CD4-positive, alpha-beta T cell treated with Interleukin-21 for 1 hour (primary cell): ENCODE measurements at places on chromosomes 1 and 21.
A peak's percentile ranks its signal among the peaks of the same experiment; 100 is the strongest.

DNA sequence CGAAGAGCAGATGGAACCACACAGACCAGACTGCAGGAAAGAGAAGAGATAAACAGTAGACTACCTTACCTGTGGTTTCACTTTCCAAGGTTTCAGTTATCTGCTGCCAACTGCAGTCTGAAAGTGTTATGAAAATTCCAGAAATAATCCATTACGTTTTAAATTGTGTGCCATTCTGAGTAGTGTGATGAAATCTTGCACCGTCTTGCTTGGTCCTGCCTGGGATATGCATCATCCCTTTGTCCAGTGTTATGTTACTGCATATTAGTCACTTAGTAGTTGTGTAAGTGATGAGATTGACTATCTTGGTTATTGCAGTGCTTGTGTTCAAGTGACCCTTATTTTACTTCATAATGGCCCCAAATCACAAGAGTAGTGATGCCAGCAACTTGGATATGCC, 33.9 kb downstream of the DNAJC6 start:
- DNase-seq, result no peak

- no peak for DNase-seq
These were observed 80.1 kb upstream of the IVNS1ABP start for GRCh38 chr1:185397183-185397582.

GRCh38 chr1:232440325-232441035, 189.5 kb downstream of the SIPA1L2 start:
- DNase-seq, result no peak

- DNase-seq, result no peak
These were observed 485 bp downstream of the EFNA1 start for GRCh38 chr1:155127967-155128754.

- no peak for DNase-seq
These were observed 63.4 kb upstream of the GRIK3 start for GRCh38 chr1:37097731-37098130.

- no peak for DNase-seq
These were observed 5.9 kb downstream of the BLACAT1 start for GRCh38 chr1:205449750-205450443.

DNA sequence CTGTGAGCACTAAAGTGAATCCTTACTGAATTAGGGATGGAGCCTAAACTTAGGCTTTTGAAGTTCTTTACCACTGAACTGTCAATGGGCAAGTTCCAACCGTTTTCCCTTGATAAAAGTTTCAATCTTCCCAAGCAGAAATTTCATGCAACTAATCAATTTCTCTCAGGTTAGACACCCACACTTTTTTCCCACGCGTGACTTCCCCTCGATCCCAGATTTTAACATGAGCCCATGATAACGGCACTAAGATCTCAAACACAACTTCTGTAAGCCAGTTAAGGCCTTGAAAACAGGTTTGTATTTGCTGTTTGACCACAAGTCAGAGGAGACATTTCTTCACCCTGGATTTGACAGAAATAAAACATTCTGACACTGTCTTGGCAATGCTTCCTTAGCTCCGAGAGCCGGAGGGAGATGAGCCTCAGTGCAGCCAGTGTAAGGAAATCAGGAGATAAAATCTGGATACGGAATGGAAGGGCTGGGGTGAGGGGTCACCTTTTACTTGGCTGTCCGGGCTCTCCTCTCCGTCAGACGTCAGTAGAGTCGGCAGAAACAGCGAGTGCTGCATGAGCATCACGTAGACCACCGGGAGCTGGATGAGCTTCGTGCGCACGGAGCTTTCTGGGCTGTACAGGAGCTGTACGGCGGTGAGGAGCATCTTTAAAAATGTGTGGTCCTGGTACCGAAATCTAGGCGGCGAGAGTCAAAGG, 39.7 kb downstream of the MRAP start:
- DNase-seq, result no peak

GRCh38 chr1:54159733-54160316, 7.0 kb upstream of the CDCP2 start:
- no peak for DNase-seq

GRCh38 chr21:46226920-46227599, 1.5 kb downstream of the LSS start:
- DNase-seq, result no peak

DNA sequence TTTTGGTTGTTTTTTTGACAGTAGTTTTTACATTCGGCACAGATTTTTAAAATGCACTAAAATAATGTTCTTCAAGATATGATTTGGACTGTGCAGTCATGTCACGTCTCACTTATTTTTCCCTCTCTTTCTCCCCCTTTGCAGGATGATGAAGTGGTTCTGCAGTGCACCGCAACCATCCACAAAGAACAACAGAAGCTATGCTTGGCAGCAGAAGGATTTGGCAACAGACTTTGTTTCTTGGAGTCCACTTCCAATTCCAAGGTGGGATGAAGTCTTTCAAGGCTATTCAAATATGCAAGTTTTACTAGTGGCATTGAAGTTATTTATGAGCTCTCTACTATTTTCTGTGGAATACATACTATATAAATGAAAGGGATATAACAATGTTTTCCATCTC, 228.4 kb downstream of the RYR2 start:
- no peak for DNase-seq

GRCh38 chr21:45458281-45459170, 53.6 kb downstream of the COL18A1 start:
- no peak for DNase-seq

DNA sequence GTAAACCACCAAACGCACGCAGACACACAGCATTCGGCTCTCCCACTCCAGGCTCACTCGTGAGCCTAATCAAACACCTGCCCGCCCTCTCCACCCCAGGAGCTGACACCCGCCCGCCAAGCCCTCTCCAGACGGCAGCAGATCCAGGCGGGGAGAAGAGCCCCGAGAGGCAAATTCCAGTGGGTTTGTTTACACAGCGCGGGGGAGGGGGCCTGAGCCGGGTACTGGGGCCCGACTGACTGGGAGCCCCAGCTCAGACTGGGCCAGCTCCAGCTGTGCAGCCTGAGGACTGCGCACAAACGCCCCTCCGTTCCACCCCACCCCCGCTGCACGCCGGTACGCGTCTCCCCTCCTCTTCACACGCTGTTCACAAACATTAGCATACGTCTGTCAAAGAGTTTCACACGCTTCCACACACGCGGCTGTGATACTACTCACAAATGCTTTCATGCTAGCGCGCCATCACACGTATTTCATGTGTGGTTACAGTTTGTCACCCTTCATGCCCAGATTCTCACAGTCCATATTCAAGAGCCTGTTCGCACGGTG, 1.0 kb upstream of the EFNA1 start:
- peak; percentile 41 for DNase-seq

- peak; percentile 88 for DNase-seq
These were observed 12.1 kb downstream of the MCL1 start for GRCh38 chr1:150567341-150567716.

DNA sequence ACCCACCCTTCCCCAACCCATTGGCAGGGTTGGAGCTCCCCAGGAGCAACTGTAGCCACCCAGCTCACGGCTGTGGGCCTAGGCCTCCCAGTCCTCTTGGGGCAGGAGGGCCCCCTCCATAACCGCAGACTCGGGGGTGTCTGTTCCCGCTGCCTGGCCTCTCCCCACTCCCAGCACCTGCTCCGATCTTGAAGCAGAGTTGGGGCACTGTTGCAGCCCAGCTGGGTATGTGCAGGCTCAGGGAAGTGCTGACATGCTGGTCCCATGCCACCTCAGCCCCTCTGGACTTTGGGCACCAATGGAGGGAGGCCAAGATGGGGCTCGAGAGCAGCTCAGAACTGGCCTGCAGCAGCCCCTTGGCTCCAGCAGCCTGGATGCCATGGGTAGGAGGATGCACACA, 54.8 kb upstream of the KRTAP11-1 start:
- no peak for DNase-seq

DNA sequence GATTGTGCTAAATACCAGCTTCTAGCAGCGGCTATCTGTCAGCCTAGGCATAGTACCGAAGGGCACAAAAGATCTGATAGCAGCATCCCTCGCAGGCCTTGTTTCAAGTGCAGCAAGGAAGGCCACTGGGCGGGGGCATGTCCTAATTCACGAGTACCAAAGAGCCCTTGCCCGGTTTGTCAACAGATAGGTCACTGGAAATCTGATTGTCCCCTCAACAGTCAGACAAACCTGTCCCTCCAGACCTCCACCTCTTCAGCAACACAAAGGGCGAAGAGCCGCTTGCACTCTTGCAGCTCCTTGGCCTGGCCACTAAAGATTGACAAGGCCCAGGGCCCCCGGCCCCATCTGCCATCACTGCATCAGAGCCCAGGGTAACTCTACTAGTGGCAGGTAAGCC, 22.7 kb upstream of the CA6 start:
- no peak for DNase-seq

DNA sequence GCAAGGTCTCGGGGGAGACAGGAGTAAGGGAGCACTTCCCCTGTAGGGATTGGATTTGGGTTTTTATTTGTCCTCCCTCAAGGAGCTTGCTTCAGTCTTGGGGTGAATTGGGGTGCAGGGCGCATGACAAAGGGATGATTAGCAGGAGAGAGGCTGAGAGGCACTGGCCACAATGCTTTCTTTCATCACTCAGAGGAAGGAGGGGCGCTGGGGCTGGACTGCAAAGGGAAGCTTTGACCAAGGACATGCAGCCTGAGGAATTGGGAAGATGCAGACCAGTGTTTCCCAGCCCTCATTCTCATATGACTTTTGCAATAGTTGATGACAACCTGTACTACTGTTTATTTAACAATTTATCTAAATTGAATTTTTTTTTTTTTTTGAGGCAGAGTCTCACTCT, 34.1 kb upstream of the PDPN start:
- no peak for DNase-seq

DNA sequence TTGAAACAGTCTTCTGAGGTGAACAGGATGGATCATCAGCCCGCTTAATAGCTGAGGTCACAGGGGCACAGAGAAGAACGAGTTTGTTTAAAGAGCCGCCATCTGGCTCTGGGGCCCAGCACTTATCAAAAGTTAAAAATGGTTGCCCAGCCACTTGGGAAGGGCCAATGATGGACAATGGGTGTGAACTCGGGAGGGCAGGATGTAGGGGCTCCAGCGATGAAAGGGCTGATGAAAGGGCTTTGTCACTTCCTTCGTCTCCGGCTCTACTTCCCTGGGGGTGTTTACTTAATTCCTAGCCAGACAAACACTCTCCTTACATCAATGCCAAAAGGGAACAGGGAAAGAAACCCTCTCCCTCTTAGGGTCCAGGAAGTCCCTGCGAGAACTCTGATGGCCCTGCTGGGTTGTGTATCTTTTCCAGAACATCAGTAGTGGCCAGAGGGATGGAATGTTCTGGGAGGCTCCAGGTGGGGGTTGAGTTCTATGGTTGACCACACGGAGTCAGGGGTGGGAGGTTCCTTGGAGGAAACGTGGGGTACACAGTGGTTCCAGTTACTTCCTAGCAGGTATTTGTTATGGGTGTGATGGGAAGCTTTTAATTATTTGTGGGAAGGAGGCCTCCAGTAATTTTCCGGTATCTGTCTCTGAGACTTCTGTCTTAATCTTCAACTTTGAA, 9.0 kb upstream of the ABCG1 start:
- no peak for DNase-seq

GRCh38 chr1:116261227-116261626, 111.8 kb upstream of the ATP1A1 start:
- no peak for DNase-seq

DNA sequence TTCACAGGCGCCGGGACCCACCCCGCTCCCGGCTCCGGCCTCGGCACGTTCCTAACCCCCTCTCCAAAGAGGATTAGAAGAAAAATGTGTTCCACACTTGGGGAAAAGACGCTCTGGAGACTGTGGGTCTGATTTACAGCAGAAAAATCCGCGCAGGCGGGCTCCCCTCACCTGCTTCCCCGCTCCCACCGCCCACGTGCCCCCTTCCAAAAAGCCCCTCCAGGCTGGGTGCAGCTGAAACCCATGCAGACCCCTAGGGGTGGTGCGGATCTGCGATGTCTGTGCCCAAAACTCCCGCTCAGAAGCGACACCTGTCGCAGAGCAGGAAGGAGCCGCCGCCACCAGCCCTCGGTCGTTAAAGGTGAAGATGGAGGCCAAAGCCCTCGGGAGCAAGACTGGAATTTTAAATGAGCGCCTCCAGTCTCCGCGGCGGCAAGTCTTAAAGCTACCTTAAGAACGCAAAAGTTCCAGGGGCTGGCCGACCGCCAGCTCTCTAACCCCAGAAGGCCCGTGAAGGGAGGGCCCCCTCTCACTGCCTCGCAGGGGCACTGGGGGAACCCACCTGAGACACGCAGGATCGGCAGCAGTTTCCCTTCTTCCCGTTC, 688 bp upstream of the CHD5 start:
- DNase-seq, result no peak

DNA sequence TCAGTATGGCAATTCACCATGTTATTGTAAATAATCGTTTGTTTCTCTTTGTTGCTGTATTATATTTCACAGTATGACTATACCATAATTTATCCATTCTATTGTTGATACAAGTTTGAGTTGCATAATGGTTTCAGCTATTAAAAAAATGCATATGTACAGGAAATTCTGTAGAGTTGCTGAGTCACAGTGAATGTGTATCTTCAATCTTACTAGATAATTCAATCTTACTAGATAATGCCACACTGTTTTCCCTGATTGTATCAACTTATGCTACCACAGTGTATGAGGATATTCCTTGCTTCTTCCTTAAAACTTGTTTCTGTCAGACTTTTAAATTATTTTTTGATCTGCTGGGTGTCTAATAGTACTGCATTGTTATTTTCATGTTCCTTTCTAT, 3.5 kb upstream of the COA6 start:
- DNase-seq, result no peak

DNA sequence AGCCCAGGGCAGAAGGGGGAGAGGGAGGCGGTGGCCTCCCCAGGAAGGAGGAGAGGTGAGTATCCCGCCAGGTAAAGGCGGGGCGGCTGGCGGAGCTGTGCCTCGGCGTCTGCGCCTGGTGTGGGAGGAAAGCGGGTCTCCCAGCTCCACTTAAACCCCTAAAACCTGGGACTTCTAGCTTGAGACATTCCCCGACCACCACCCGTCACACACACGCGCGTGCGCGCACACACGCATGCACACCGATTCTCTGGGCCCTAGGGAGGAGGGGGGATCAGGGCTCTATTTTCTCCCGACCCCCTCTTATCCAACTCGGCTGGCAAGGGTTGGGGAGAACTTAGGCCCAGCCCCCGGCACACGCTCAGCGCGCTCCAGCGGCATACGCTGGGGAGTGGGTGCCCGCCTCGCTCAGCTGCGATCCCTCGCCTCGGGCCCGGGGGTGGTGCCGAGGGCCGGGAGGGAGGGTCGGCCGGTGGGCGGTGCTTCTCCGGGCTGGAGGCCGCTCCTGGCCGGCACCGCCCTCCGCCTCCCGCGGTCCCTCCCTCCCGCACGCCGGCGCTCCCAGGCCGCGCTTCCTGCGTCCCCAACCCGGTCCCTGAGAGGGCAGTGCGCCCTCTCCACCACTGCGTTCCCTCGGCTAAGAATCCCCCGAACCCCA, at the start of gene TMEM51:
Gene TMEM51, plus strand, starts transcription at position 564 of the 658 bp plus-strand sequence. CDS start 61,341 bp downstream, outside the sequence.
- DNase-seq, result no peak

DNA sequence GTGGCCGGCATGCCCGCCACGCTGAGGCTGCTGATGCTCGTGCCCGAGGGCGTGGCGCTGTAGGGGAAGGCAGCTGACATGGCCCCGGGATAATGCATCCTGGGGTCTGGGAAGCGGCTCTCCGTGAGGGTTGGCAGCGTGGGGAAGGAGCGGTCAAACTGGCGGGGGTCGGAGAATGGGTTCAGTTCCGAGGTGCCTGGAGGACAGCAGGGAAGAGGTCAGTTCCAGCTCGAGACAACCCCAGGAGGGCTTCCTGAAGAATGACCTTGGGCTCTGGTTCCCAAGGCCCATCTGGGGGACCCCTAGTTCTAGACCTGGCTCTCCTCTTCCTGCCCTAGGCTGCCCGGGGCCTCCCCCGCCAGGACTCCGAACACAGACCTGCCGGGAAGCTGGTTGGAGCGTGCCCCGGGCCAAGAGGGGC, 27.6 kb downstream of the RUNX3 start:
- no peak for DNase-seq
